Chondrocyte (in vitro differentiated cells): ENCODE measurements at places on chromosomes 5 and 9. TPM values are rescaled to one million over a fixed set of nuclear protein-coding genes. Genes with fewer than 3 reads are reported as not detected.

GRCh38 chr5:42772265-42772993, 15.8 kb downstream of the CCDC152 start:
- H3K4me1 ChIP-seq = no peaks in the 10 kb centered on the region
- H3K4me3 ChIP-seq = no peak overlapping the region
- H3K36me3 ChIP-seq = no peaks in the 10 kb centered on the region
- H3K27ac ChIP-seq = no peak overlapping the region

- no peak overlapping the region for H3K27ac ChIP-seq
- DNase-seq = no peak
- H3K27me3 ChIP-seq = peaks cover 23% of the 10 kb centered on the region
- H3K4me3 ChIP-seq = no peak overlapping the region
Observed at GRCh38 chr9:99008203-99008602, 64.5 kb downstream of the COL15A1 start.

DNA sequence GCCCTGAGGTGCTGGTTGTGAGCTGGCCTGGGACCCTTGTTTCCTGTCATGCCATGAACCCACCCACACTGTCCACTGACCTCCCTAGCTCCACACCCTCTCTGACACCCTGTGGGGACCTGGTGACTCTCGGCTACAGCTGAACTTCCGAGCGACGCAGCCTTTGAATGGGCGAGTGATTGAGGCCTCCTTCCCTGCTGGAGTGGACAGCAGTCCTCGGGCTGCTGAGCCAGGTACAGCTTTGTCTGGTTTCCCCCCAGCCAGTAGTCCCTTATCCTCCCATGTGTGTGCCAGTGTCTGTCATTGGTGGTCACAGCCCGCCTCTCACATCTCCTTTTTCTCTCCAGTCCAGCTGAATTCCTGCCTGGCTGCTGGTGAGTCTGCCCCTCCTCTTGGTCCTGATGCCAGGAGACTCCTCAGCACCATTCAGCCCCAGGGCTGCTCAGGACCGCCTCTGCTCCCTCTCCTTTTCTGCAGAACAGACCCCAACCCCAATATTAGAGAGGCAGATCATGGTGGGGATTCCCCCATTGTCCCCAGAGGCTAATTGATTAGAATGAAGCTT, 6.1 kb downstream of the CA9 start:
- H3K4me3 ChIP-seq = no peak overlapping the region
- DNase-seq = no peak
- no peaks in the 10 kb centered on the region for H3K27me3 ChIP-seq
- H3K36me3 ChIP-seq = peaks cover 25% of the 10 kb centered on the region

The TRIM32 gene
- 35.1 to 41.9 TPM (median 40.1 TPM) in 3 replicates for total RNA-seq

- no peak for DNase-seq
- H3K27me3 ChIP-seq = peaks cover 8% of the 10 kb centered on the region
- no peak overlapping the region for H3K27ac ChIP-seq
- no peak overlapping the region for H3K4me3 ChIP-seq
- H3K36me3 ChIP-seq = no peaks in the 10 kb centered on the region
Observed at GRCh38 chr5:33934176-33934575, 2.0 kb upstream of the RXFP3 start.
